Activated T-cell treated with anti-CD3 and anti-CD28 coated beads for 48 hours (primary cell): ENCODE measurements at places on chromosomes 6 and 20.

GRCh38 chr6:129567374-129567773, 142.6 kb downstream of the ARHGAP18 start:
- peak; percentile 23 for DNase-seq

- DNase-seq = no peak
Measured at GRCh38 chr6:55511122-55511800, 67.7 kb downstream of the HMGCLL1 start.

- DNase-seq = no peak
Measured at GRCh38 chr6:91782802-91783201, 1195.9 kb upstream of the MAP3K7 start.

- DNase-seq = no peak
Measured at GRCh38 chr6:68640491-68640835, 5.4 kb downstream of the ADGRB3 start.

DNA sequence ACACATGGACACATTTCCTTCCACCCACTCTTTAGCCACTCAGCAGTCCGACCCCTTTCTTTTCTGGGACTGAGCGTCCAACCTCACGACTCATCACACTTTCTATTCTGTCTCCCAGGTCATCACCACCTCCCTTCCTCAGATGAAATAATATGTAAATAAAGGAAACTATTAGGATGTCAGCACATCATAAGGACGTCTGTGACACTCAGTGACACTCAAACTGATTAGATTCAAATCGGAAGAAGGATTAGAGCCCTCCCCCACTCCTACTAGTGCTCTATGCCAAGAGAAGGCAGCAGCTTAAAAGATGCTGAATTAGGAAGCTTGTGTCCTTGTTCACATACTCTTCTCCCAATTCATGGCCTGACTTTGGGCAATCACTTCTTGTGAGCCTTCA, 113.6 kb downstream of the TNFRSF21 start:
- DNase-seq = no peak

DNA sequence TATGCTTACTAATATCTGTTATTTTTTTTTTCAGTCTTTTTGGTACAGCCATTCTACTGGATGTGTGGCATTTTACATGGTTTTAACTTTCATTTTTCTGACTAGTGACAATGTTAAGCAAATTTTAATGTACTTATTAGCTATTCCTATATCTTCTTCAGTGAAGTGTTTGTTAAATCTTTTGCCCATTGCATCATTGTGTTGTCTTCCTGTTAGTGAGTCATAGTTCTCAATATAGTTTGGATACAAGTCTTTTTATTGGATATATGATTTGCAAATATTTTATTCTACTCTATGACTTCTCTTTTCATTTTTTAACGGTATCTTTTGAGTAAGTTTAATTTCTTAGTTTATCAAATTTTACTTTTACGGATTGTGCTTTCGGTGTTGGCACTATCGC, 519.4 kb downstream of the CDKAL1 start:
- no peak for DNase-seq

- DNase-seq = no peak
Measured at GRCh38 chr6:44858998-44859397, 469.1 kb upstream of the RUNX2 start.

DNA sequence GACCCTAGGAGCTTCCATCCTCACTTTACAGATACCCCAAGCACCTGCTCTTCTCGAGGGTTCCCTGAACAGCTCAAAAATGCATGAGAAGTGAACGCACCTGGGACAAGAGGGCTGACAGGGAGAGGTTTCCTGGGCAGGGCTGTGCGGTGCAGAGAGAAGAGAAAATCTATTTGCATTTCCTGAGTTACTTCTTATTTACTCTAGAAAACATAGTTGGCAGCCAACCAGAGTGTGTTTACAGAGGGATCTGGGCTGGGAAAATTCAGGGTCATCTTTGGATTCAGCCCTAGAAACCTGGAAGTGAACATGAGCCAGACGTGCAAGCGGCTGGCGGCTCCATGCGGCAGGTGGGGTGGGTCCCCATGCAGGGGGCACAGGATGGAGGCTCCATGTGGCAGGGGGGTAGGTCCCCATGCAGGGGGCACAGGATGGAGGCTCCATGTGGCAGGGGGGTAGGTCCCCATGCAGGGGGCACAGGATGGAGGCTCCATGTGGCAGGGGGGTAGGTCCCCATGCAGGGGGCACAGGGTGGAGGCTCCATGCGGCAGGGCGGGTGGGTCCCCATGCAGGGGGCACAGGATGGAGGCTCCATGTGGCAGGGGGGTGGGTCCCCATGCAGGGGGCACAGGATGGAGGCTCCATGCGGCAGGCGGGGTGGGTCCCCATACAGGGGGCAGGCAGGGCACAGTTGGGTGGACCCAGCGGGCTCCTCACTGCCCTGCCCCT, 342.0 kb downstream of the TAF4 start:
- no peak for DNase-seq

DNA sequence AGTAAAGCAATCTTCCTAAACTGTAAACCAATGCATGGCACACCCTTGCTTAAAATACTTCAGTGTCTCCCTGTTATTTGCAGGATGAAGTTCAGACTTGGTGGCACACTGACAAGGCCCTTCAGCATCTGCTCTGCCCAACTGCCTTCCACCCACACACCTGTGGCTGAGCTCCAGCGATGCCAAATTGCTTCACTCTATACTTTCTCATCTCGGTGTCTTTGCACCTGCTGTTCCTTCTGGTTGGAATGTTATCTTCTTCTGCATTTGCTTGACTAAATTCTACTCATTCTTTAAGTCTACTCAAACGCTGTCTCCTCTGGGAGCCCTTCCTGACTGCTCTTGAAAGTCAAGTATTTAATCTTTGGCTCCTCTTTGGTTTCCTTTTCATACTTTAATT, 100.1 kb upstream of the SUPT3H start:
- no peak for DNase-seq

GRCh38 chr6:73375216-73375615, 5.5 kb upstream of the OOEP start:
- DNase-seq = no peak

DNA sequence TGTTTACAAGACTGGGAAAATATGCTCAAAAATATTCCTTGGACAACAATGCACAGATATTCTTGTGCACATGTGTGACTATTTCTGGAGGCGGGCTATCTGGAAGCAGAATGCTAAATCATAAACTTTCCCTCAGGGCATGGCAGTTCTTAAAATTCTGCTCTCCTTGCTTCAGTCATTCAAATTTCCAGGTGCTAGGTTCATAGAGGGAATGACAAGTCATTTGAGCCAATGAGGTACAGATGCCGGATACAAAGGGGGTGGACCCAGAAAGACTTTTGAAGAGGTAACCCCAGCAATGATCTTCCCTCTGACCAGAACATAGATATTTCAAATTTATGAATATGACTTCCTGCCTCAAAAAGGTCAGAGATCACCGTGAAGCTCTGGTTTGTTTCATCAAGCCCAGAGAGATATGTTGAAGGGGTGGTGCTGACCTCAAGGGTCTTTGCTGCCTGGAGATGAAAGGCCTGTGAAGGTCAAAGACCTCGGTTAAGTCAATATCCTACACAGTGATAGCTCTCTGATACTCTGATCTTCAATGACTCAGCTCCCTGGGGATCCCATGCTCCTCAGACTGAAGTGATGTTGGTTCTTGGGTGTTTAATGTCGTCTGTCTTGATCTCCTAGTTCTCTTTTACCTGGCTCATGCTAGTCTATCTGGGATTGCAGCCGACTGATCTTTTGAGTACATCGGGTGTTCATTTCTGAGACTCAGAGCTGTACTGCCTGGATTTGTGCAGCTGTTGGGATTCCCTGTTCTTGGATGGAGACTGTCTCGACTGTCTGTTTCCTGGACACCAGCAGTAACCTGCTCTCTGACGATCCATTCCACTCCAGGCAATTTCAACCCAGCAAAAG, 47.5 kb upstream of the TSHZ2 start:
- no peak for DNase-seq

DNA sequence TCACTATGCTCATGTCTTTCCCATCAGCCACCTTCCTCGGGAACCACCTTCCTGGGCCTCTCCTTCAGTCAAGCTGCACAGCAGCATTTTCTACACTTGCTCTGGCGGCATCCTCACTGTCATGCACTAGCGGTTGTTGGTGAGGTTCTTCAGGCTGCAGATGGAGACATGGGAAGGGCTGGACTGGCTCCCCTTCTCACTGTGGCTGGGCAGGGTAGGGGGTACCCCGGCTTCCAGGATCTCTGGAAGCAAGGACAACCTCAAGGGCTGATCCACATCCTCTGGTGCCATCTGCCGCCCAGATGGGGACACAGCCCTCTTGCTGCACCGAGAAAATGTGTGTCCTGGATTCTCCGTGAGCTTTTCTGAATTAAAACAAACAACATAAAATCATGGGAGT, 180.1 kb upstream of the RNF24 start:
- no peak for DNase-seq

DNA sequence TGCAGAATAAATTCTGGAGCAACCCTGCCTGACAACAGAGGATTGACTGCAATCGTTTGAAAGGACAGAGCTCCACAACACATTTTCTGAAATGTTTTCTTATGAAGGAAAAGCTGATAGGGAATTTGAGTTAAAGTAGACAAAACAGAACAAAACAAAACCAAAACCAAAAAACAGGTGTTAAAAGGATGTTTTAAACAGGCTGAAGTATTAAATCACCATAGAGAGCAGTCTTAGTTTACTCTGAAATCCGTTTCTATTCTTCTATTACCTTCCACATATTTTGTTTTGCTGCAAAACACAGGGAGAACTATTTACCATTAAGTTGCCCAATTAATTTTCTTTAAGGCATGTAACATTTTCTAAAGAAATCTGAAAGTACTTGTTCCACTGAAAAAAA, 93.4 kb upstream of the MLIP start:
- no peak for DNase-seq

DNA sequence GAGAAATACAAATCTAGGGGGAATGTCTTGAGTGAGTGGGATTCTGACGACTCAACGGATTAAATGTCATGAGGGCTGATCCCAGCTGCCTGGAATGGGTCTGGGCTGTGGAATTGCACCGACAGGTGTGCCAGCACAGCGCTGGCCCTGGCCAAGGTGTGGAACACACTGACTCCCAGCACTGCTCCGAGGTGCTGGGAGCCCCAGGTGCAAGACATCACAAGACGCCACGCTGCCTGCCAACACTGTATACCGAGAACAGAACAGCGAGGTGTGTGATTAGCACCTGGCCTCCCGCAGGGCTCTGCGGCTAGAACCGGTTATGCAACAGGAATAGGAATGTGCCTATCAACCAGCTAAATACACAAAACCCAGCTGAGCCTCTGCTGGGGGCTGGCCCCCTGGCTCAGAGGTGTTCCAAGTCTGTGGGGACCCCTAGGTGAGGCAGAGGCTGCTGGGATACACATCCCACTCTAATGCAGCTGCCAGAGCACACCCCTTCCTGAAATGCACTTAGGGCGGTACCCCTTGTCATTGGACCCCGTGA, 24.8 kb upstream of the APMAP start:
- DNase-seq = no peak

GRCh38 chr6:87444362-87444761, 28.4 kb upstream of the SLC35A1 start:
- DNase-seq = no peak

DNA sequence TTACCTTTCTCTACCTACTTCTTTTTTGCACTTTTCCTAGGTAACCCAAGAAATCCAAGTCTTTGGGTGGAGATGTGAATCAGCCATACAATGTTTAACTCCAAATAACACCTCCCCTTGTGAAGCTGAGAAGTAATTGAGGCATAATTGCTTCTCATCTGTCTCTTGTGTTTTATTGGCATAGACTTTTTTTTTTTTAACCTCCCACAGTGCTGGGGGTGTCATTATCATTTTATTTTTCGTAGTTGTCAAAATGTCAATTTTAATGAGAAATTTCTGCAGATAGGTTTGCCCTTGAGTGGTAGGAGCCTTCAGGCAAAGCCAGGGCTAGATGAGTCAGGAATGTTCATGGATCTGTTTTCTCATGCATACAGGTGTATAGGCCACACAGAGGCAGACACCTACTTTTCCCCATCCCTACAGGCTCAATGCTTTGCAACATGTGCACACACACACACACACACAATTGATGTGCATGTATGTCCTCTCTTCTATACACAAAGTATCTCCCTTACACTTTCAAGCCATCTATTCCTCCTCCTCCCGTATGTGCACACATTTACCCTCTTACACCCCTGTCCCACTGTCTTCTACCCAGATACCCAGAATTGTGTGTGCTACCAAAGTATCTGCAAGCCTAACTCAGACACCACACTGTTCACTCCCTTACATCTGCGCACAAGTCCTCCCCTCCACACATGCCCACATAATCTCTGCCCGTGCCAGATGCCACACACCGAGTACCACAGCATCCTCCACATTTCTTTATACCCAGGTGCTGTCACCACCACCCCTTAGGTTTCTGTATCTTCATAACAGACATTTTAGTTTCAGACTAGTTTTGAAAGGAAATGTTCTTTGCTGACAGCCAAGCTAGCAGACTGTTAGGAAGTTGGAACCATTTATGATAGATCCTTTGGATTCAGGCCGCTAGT, 22.0 kb downstream of the RALY start:
- no peak for DNase-seq

GRCh38 chr20:8228315-8228714, 96.2 kb downstream of the PLCB1 start:
- DNase-seq = no peak

GRCh38 chr6:136647363-136647852, 97.2 kb upstream of the MAP7 start:
- DNase-seq = no peak

GRCh38 chr6:135627092-135627715, 129.7 kb upstream of the AHI1 start:
- DNase-seq = no peak

GRCh38 chr6:37576336-37576737, 76.6 kb upstream of the CCDC167 start:
- DNase-seq = no peak

DNA sequence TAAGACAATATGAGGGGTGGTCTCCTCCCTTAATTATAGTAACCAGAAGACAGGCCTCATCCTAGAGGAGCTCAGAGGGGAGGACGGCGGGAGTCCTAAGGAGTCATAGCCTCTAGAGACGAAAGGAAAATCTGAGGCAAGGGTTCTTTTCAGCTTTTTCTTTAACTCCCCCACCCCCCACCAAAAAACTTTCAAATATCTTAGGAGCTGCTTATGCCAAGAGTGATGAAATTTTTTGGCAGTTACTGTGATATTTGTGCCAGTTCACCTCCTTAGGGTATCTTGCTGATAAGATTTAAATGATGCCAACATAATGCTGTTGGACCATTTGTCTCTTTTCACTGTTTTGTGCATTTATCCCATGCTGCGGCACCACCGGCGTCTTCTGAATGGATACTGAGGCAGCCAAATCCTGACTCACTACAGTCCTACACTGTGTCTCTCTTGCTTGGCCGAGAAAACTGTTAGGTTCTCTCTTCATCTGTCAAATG, 44.5 kb upstream of the DSE start:
- no peak for DNase-seq

DNA sequence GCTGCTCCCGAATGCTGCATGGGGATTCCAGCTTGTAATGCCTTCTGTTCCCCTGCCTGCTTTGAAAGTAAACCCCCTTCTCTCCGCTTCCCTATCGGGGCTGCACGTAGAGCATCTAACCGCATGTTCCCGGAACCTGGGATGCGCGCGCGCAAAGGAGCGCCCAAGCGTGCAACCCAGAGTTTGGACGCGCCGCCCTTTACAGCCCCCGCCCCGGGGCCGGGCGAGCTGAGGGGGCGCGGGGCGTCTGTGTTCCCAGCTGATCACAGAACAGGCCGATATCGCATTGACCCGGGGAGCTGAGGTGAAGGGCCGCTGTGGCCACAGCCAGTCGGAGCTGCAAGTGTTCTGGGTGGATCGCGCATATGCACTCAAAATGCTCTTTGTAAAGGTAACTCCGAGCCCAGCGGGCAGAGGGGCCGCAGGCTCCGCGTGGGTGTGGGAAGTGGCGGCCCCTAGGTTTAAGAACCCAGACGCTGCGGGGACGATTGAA, 1.4 kb downstream of the LAMP5 start:
- DNase-seq = no peak
